ENCODE measurements at places on chromosomes 2 and 18.

DNA sequence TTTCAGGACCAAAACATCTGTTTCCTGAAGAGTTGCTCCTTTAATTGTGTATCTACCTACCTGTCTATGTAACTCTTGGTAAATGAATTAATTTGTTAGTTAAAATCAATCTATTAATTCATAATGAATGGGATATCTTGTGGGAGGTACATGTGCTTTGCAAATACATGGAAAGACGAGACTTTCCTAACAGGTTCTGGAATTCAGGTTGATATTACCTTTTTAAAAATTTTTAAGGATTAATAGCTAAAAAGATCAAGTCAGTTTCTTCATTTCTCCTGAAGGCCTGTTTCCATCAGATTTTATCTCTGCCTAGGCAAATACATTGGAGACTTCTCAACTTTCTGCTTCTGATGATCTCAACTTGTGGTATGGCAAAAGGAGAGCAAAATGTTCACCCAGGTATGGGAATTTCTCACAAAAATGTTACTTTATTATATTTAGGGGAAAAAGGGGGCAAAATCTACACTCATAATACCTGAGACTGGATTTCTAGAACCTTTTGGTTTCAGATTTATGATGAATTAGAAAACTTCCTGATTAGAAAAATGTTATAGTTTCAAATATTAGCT is 7.4 kb downstream of the TFPI start:
- DNase-seq, result no peak

DNA sequence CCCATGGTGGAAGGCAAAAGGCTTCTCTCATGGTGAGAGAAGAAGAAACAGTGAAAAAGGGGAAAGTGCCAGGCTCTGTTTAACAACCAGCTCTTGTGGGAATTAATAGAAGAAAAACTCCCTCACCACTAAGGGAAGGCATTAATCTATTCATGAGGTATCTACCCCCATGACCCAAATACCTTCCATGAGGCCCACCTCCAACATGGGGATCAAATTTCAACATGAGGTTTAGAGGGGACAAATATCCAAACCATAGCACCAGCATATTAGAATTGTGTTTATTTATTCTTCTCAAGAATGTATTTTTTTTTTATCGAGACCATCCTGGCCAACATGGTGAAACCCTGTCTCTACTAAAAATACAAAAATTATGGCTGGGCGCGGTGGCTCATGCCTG is 4.9 kb upstream of the CFLAR start:
- no peak for DNase-seq

- no peak for DNase-seq
These were observed 69.4 kb upstream of the ODC1 start for GRCh38 chr2:10517351-10518043.

DNA sequence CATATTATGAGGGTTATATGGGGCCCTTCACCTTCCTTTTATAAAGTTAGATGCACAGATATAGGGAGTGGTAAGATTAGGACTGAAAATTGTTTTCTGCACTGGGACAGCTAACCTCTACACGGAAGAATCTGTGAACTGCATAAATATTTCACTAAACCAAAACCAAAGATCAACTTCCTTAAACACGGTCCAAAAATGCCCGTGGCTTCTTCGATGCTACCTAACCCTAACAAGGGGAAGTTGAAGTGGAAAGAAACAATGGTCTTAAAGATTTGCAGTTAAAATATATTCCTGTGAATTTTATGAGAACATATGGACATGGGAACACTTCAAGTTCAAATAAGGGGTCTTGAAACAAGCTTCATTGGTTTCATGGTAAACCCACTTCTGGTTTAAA is 33.3 kb upstream of the PAX3 start:
- no peak for DNase-seq

DNA sequence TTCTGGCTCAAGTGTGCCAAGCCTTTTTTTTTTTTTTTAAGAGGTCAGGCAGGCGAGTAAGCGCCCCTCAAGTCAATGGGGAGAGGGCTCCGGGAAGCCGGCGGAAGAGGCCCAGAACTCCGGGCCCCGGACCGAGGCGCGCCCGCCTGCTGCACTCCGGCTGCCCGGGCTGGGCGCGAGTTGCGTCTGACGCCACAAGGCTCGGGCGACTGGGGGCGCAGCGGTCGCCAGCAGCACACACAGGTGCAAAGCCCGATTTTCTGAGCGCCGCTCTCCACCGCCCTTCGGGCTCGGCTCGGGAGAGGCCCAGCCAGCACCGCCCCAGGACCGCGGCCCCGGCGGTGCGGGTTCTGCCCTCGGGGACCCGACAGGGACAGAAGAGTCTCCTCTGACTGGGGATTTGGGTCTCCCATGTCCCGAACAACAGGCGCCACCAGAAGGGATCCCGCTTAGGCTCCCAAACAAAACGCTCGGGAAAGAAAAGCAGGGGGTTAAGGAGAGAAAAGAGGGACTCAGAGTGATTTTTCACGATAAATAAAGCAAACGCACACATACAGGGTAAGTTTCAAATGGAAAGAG is 787 bp downstream of the ERBB4 start:
- DNase-seq, result peak; percentile 10

- DNase-seq, result no peak
These were observed 220.8 kb upstream of the THUMPD2 start for GRCh38 chr2:39999864-40000263.

DNA sequence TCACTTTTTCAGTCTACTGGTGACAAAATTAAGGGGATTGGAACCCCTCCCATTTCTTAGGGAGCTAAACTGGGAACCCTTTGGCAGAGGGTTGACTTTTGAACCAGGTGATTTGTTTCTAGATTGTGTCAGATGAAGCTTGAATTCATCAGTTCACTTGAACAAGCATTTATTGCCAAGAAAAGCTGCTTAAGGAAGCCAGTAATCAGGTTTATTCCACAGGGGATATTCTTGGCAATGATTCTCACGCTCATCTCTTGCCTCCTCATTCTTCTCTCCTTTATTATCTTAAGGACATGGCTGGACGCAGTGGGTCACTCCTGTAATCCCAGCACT is 101.0 kb downstream of the ALPK2 start:
- DNase-seq, result no peak

GRCh38 chr2:174611006-174611405 is 13.4 kb upstream of the WIPF1 start:
- no peak for DNase-seq

DNA sequence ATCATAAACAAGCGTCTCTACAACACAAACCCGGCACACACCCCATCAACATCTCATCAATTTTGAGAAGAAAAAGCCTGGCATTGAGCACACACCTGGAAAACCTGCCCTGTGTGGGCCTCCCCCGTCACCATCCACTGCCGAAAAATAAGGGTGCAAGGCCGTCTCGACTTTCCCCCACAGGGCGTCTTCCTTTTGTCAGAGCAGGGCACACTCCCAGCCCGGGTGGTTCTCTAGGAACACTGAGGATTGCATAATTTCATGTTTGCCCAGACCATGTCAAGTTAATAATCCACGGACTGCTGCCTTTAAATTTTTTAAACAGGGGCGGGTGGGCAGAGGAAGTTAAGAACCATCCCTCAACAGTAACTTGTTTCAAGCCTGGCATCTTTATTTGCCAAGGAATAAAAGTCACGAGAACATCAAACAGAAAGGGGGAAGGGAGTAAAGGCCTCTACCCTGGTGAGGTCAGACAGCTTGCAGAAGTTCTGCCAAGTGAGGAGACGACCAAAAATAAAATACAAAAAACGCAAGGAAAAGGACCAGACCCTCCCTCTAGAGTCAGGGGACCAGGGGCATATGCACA is 2.1 kb downstream of the TFCP2L1 start:
- DNase-seq, result no peak

GRCh38 chr18:42412281-42412680 is 457.2 kb downstream of the PIK3C3 start:
- no peak for DNase-seq

- no peak for DNase-seq
These were observed 168.0 kb downstream of the LPIN1 start for GRCh38 chr2:11914455-11914854.

DNA sequence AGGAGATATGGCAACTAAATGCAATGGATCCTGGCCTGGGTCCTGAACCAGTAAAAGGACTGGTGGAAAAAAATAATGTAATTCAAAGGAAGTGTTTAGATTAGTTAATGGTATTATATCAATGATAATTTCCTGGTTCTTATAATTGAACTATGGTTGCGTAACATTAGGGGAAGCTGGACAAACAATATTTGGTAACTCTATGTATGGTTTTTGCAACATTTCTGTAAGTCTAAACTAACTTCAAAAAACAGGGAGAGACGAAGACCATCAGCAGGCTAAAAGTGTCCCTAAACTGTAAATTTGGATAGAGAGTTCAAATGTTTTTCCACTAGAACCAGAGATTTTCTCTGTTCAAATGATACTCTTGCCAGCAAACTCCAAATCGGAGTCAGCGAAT is 36.9 kb downstream of the KLF7 start:
- no peak for DNase-seq

GRCh38 chr2:127293386-127293747 is 577 bp downstream of the ERCC3 start:
- DNase-seq, result no peak

GRCh38 chr2:71546777-71547281 is 93.5 kb downstream of the DYSF start:
- no peak for DNase-seq

DNA sequence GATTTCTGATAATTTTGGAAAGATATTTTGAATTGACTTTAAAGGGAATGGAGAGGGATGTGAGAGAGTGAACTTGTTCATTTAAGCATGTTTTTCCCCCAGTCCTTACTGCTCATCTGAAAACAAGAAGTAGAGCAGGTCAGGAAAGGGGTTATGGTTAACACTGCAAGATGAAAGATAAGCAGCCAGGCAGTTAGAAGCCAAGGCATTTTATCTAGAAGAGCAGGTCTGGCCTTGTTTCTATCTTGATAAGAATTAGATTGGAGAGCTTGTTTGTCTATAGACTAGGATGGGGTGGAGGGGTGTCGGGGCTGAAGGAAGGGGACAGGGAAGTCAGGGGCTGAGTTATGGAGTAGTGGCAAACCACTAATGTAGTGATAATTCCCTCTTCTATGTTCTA is 171.6 kb downstream of the IKZF2 start:
- no peak for DNase-seq

GRCh38 chr18:33647365-33647764 is 69.3 kb downstream of the ASXL3 start:
- no peak for DNase-seq

GRCh38 chr2:173571887-173572680 is 217.4 kb downstream of the CDCA7 start:
- DNase-seq, result no peak

GRCh38 chr18:58847383-58848071 is 17.1 kb upstream of the ZNF532 start:
- DNase-seq, result no peak

DNA sequence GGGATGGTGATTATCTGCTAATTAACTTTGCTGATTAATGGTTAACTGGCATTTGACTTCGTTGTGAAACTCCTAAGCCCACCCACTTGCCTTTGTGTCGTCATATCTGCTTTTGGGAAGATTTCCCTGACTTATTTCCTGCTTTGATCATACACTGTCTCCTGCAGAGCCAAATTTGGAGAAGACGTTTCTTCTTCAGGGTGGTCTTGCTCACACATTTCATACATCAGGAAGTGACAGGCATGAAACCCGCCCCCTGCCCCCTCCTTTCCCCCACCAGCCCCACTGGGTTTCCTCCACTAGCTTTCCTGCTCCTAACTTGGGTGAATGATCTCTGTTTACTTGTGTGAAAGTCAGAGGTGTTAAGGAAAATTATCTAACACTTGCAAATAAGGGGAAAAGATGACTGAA is 300.1 kb downstream of the TSN start:
- no peak for DNase-seq

- no peak for DNase-seq
These were observed 25.6 kb upstream of the CASP8 start for GRCh38 chr2:201234663-201235135.

DNA sequence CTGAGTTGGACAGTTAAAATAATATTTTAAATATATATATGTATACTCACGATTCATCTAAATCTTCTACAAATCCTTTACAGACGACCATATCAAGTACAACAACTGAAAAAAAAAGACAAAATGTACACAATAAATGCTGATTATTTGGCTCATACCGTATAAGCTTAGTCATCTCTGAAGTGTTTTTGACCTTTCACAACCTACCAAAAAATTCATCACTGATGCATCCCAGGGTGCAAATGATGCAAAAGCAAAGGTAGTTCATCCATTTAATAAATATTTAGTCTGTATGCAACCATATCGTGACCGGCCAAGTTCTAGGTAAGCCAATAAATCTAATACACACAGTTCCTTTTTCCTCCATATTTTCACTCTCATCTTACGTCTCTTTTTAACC is 1.1 kb downstream of the TMX3 start:
- no peak for DNase-seq

GRCh38 chr2:239983004-239983778 is 42.0 kb downstream of the NDUFA10 start:
- no peak for DNase-seq

- DNase-seq, result no peak
These were observed 86.2 kb upstream of the SALL3 start for GRCh38 chr18:78893281-78894032.

DNA sequence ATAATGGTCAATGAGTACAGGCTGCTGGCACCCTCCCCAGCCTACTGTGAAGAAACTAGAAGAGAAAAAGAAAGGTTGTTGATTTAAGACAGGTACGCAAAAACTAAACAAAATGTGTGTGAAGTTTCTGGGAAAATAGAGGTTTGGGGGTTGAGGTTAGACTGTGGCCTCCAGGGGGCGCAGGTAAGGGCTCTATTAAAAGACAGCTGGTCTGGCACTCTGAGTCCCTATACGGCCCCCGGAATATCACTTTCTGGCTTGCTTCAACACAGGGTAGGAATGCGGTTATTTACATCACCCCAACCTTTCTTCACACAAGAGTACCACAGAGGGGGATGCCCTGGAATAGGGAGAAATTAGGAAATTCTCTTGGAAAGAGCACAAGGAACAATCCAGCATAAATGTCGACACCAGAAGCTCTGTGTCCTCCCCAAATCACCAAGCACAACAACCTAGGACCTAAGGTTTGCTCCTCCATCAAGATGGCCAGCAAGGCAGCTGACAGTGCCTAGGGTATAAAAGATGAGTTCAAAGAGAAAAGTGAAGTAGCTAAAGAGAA is 480.8 kb upstream of the KLHL29 start:
- peak; percentile 46 for DNase-seq

DNA sequence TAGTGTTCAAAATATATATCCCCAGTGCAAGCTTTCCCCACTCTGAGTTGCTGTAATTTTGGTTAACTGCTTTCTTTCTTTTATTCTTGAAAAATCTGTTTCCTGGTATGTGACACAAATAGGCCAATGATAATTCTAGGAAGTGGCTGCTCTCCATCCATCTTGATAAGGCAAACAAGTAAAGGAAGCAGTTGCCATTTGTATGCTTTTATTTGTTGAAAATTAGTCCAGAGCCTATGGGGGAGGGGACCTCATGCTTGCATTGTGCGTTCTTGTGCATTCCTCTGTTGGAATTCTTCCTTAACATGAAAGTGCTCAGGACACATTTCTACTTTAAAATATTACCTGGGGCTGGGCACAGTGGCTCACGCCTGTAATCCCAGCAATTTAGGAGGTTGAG is 111.2 kb upstream of the FSHR start:
- DNase-seq, result no peak

Measured in HEK293T (cell line).